Stimulated activated CD8-positive, alpha-beta memory T cell treated with anti-CD3 and anti-CD28 coated beads, Interleukin-4, amount 100 ng/mL, for 48 hours (primary cell): ENCODE measurements at places on chromosomes 11 and 22.

GRCh38 chr11:127607487-127608085 is 607.0 kb upstream of the KIRREL3 start:
- DNase-seq, result no peak

- no peak for DNase-seq
These were observed 86.2 kb downstream of the GALNT18 start for GRCh38 chr11:11535611-11536010.

- no peak for DNase-seq
These were observed 47.7 kb downstream of the DKK3 start for GRCh38 chr11:11960687-11961086.

DNA sequence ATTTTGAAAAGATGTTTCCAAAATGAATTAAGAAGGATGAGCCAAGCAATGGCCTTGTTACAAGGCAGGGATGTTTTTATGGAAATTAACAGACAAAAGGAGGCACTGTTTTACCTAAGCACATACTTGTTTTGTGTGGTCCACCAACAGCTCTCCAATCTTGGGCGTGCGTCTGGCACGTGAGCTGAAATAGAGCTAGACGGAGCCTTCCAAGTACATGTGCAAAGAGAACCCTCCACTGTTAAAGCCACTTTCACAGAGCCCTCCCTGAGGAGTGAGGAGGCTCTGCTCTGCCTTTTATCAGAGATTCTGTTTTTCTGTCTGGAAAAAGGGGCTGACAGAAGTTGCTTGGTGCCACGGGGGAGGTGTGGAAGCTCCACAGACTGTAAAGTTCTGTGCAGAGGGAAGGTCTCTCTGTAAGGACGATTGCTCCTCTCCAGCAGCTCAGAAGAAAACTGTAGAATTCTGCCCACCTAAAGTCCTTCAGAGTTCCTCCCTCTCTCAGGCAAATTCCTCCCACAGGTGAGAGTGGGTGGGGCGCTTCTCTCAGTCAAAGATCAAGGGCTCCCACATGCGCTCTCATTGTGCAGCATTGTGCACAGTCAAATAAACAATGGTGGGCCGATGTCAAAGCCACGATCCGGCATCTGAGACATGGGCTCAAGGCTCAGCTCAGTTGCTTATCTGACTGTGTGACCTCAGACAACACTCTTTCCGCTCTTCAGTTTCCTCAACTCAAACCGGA is 92.6 kb upstream of the CSNK2A3 start:
- no peak for DNase-seq

DNA sequence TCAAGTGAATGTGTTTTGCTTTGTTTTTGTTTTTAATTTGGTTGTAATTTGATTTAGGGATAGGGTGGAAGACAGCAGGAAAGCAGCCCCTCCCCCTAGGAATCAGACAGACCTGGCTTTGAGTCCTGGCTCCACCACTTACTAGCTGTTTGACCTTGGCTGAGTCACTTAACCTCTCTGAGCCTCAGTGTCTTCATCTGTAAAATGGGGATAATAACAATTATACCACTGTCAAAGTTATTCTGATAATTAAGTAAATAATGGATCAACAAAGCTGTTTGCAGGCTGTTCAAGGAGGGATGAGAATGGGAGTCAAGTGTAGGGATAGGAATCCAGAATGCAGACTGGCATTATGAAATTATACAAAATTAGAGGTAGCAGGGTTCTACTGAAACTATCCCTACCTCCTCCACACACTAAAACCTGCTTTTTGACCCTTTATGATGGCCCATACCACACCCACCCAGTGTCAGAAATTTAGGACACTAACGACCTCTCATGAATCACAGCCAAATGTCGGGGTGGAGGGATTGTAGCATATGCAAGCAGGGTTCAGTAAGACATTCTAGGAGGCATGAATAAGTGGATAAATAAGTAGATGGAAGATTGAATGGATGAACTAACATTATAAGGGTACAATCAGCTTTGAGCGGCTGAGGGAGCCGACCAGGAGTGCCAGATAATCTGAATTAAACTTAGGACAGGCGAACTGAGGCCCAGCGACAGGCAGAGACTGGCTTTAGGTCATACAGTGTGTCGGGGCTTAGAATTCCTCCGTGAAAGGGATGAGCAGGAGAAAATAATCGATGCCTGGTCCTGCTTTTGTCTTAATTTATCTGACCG is 974 bp downstream of the ANAPC15 start:
- no peak for DNase-seq

DNA sequence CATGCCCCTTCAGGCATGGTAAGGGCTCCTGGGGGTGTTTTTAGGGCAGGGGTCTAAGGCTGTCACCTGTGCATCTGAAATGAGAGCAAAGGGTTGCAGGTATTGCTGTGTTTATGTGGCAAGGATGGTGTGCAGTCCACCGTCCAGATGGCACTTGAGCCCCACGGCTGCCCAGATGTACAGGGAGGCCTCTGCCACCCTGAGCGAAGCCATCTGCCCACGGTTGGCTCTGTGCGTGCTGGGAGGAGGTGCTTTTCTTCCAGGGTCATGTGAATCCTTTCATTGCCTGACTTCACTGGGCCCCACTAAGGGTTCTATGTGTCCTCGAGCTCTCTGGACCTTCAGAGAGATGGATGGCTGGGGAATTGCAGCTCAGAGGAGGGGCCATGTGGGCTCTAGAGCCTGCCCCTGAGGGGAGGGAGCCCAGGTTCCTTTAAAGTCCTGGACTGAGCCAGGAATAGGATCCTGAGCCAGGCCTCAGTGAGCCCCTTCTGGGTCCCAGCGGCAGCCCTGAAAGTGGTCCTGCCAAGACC is 89.9 kb downstream of the CTTN start:
- no peak for DNase-seq

- no peak for DNase-seq
These were observed 23.5 kb upstream of the BLID start for GRCh38 chr11:122139595-122139866.

- no peak for DNase-seq
These were observed 163.7 kb downstream of the DSCAML1 start for GRCh38 chr11:117633186-117633754.

DNA sequence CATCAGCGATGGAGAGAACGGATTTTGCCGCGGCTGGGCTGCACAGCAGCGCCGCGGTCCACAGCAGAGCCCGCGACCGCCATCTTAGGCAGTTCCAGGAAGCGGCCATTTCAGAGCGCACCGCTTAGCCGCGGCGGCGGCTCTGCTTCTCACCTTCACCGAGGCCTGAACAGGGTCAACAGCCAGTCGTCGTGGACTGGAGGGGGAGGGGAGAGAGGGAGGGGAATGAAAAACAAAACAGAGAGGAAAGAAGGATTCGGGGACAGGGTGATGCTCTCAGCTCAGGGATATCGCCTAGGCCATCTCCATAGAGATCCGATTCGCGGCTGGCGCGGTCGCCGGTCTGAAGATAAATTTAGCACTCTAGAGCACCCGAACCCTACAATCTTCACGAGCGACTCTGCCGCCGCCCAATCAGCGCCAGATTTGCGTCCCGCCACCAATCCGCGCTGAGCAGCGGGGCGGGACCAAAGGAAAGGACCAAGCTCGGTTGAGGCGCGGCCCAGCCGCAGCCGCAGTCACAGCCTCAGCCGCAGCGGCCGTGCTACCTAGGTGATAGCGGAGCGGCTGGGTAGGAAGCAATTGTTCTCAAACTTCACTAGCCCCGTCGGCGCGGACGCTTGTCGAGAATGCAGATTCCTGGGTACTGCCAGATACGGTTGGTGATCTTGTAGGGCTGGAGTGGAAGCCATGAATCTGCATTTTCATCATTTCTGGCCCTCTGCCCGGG is at the start of gene ZBED5:
ZBED5 (minus strand) TSS at position 345 of the 730 bp plus-strand sequence. CDS start 3,108 bp downstream, outside the sequence.
- DNase-seq, result peak; percentile 95

DNA sequence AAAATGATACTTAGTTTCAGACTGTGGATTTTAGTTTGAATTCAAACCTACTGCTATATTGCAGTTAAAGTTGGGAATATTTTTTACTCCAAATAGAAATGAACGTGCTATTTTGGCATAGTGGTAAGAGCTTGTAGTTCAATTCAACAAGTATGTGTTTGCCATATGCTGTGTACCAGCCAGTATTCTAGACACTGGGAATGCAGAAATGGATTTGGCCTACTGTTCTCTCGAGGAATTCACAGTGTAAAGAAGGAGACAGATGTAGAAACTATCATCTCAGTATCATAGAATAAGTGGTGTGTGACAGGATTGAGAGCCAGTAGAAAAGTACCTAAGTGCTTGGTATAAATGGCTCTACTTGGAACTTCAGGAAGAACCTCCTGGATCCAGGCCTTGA is 80.4 kb downstream of the ATXN10 start:
- no peak for DNase-seq

GRCh38 chr11:106988151-106989077 is 29.9 kb downstream of the GUCY1A2 start:
- DNase-seq, result no peak

DNA sequence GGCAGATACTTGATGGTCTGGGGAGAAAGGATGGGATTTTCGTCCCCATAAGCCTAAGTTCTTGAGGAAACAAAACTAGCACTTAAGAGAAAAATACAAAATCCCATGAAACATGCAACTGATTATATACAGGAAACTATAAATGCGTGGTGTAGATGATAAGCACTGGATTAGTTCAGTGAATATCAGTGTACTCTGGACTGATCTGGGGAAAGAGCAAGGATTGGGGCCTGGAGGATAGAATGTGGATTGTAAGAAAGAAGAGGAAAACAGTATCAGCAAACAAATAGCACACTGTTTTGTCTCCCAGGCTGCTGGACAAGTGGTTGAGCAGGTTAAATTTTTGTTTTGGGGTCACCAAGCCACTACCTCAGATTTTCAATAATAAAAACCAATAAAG is 49.8 kb downstream of the DCUN1D5 start:
- no peak for DNase-seq

- DNase-seq, result no peak
These were observed 60.9 kb downstream of the LRP5 start for GRCh38 chr11:68373189-68373814.

DNA sequence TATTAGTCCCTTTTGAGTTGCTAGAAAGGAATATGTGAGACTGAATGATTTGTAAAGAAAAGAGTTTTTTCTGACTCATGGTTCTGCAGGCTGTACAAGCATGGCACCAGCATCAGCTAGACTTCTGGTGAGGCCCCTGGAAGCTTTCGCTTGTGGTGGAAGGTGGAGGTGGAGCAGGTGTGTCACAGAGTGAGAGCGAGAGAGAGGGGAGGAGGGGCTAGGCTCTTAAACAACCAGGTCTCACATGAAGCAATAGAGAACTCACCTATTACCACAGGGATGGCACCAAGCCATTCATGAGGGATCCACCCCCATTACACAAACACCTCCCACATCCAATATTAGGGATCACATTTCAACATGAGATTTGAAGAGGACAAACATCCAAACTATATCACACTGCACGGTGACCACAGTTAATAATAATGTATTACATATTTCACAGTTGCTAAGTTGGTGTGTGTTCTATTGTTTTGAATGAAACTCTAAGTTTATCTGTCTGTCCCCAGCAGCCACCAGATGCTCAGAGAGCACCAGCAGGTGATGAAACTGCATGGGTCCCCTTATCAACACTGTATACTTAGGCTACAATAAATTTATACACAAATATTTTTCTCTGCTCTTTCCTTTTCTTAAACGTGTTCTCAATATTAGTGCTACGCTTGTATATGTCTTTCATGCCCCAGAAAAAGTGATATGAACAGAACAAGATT is 14.1 kb downstream of the ZFP91 start:
- DNase-seq, result peak; percentile 65

DNA sequence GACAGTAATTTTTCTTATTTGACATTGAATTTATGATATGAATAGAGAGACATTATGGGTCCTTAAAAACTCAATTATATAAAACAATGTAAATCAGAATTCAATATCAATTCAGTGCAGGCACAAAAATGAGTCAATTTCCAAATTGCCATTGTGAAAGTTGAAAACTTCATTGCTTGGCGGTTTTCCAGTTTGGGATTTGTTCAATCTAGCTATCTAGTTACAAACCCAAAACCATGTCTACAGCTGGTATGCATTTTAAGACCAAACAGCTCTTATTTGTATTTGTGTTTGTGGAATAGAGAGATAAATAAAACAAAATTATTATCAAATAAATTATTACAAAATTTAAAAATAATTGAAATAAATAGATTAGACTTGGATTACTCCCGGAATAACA is 1206.6 kb upstream of the RAG2 start:
- no peak for DNase-seq

DNA sequence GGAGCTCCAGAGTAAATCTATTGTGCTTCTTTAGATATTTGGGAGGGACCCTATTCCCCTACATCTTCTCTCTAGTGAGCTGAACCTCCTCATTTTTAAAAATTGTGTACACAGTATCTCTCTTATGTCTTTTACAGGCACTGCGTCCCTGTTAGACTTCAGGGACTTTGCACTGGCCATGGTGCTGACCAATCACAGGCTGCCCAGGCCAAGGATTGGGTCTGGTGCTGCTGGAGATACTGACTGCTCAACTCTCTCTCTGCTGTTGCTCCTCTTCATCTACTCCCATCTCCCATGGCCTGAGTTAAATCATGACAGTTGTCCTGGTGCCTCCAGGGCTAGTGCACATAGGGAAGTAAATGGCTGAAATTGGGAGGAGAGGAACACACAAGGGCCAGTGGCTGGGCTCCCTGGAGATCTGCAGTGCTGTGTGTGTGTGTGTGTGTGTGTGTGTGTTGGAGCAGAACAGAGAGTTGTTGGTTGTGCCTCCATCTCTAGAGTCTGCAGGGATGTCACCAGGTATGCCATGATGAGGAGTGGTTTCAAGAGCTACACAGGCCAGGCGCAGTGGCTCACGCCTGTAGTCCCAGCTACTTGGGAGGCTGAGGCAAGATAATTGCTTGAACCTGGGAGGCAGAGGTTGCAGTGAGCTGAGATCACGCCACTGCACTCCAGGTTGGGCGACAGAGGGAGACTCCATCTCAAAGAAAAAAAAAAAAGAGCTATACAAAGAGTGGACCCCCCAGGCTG is 155.3 kb downstream of the ST3GAL4 start:
- DNase-seq, result no peak

DNA sequence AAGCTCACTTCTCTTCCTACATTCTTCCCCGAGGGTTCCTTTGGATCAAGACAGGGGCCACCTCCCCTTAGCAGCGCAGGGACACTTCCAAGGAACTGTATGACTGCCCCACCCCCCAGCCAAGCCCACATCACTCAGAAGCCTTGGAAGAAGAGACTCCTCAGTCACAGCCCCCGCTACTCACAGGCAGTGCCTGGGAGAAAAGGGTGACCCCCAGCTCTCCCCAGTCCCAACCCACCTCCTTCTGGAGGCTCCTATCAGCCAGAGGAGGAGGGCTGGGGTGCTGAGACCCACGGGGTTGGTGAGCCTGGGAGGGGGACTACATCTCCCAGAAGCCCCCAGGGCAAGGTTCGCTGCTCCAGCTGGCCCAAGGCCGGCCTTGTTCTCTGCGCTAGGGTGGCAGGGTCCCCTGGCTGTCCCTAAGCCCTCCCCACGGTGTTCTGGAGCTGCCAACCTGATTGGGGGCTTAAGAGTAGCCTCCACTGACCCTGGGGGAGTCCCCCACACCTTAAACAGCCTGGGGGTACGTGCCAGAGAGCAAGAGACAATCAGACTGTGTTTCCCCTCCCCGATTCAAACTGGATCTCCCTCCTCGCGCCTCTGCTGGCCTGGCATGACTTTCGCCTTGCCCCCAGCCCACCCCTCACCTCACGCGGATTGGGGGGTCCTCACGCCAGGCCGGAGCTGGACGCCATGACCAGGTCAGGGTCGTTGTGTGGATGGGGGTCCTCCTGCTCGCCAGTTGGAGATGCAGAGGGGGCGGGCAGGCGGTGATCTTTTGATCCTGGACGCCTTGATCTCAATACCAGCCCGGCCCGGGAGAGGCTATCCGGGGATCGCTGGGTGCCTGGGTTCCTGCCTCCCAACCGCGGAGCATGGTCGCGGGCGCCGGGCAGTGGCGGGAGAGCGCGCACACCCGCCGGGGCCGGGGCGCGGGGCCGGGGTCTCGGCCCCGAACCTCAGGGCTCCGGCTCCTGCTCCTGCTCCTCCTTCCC is 838 bp downstream of the BCL9L start:
- peak; percentile 74 for DNase-seq

GRCh38 chr11:37105427-37105826 is 507.4 kb upstream of the RAG2 start:
- no peak for DNase-seq
